ENCODE measurements at places on chromosomes 12 and 14. TPM values are rescaled to one million over a fixed set of nuclear protein-coding genes. Genes with fewer than 3 reads are reported as not detected.

ERG28 gene
- total RNA-seq = 6.7 TPM

RAB5B gene
- total RNA-seq = 57.5 TPM

PLEK2 gene
- total RNA-seq = 4.0 TPM

TMEM233 gene
- total RNA-seq = 1.4 TPM

SLCO1B1 gene
- total RNA-seq = not detected

IGF1 gene
- 71.1 TPM for total RNA-seq

GNB3 gene
- 2.5 TPM for total RNA-seq

GARIN6 gene
- not detected for total RNA-seq

USP15 gene
- 135 TPM for total RNA-seq

AVPR1A gene
- 43.7 TPM for total RNA-seq

All from urinary bladder (tissue), 4 donors.